Activated T-helper 1 cell treated with anti-CD3 and anti-CD28 coated beads, Interleukin-2, amount 50 U/mL, for 16 hours (primary cell): ENCODE measurements at places on chromosomes 3 and 15.

DNA sequence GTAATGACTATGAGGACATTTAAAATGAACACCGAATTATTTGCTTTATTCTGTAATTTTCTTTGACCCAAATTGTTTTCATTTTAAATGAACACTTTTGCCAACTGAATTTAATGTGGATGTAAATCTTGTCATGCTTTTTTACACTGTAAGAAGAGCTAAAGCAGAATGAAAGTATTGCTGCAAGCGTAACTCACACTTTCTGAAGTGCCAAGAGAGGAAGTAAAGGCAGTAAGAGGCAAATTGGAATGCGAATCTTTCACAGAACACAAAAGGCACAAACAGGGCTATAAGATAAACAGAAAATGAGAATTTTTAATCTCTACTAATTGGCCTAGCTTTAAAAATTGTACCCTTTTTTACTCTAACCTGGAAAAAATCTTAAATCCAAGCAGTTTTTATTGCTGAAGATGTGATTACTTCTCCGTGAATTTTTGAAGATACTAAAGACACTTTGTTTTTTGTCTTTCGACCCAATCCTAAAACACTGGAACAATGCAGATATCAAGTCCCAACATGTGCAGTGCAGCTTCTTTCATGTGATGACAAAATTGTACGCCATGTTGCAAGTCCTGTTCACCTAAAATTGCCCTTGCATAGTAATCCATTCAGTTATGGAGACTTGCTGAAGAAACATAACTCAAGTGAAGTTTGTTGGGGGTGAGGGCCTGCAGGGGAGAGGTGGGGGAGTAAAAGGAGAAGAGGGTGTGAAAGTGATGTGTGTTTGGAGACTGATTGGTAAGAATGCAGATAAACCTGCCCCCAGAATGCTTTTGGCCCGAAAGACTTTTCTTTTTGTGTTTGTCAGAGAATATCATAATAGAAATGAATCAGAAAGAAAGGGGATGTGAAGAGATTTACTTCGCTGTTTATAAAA, 1.4 kb downstream of the ARID3B start:
- DNase-seq: no peak

GRCh38 chr15:85380812-85381642, 624 bp downstream of the AKAP13 start:
- DNase-seq: peak; percentile 16

- DNase-seq: no peak
These were observed 23.2 kb downstream of the CFAP92 start for GRCh38 chr3:128970740-128971047.

DNA sequence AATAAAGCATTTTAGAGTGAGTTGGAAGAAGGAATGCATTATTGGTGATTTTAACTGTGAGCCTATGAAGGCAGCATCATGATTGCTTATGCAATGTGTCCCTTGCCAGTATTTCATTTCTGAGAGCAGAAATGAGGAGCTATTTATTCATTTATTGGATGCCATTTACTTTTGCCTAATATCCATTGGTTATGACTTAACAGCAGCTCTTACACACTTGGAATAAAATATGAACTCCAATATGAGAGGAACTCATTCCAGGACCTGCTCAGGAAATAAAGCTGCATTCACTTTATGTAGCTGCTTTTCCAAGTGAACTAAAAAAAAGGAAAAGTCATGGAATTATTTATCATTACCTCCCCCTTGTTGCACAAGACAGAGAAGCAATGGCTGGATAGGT, 280.1 kb downstream of the LRTM1 start:
- DNase-seq: no peak

- peak; percentile 18 for DNase-seq
These were observed 2.2 kb upstream of the CCR5 start for GRCh38 chr3:46368569-46368968.

GRCh38 chr15:93036951-93037819, 51.8 kb downstream of the RGMA start:
- DNase-seq: no peak

DNA sequence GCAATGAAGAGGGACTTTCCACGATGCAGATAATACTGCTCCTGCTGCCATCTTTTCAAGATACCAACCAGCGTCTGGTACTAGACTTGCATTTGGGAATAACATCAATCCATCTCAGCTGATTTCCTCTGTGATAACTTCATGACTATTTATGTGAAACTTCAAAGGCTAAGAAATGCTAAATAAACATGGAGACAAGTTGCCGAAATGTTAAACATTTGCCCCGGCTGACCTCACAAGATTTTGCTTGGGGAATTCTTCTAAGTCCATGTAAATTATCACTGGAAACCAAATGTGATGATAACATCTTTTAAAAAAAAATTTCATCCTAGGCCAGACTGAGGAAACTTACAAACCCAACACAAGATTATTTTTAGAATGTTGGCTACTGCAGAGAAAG, 185.8 kb upstream of the PRICKLE2 start:
- no peak for DNase-seq

DNA sequence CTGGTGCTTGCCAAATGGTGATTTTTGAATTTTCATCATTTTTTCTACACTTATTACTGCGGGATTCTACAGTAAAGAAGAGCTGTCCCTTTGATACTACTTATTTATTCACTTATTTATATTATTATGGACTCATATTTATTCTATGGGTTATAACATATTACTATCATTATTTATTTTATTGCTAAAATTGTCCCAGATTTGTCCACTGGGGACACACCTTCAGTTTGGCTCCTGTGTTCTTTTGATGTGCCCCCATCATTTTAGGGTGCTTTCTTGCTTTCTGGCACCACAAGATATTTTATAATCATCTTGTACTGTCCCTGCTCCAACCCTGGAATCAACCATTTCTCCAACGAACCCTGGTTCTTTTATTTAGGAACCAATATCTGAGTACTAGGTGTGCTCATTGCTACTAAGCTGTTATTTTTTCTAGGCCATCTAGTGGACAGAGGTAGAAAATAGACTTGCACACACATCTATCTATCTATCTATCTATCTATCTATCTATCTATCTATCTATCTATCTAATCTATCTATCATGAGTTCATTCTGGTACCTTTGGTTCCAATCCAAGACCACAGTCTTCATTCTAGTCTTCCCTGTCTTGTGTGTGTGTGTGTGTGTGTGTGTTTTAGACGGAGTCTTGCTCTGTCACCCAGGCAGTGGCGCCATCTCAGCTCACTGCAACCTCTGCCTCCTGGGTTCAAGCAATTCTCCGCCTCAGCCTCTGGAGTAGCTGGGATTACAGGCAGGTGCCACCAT, 16.0 kb downstream of the SLC22A14 start:
- DNase-seq: no peak

- DNase-seq: no peak
These were observed 36.8 kb downstream of the CA12 start for GRCh38 chr15:63344731-63345390.

- DNase-seq: no peak
These were observed 308.5 kb downstream of the ROBO2 start for GRCh38 chr3:77348244-77348855.

GRCh38 chr3:171373711-171374110, 86.5 kb downstream of the TNIK start:
- no peak for DNase-seq

GRCh38 chr15:80028937-80029336, 30.5 kb upstream of the ZFAND6 start:
- no peak for DNase-seq

GRCh38 chr3:37995652-37996641, 5.4 kb downstream of the VILL start:
- no peak for DNase-seq

DNA sequence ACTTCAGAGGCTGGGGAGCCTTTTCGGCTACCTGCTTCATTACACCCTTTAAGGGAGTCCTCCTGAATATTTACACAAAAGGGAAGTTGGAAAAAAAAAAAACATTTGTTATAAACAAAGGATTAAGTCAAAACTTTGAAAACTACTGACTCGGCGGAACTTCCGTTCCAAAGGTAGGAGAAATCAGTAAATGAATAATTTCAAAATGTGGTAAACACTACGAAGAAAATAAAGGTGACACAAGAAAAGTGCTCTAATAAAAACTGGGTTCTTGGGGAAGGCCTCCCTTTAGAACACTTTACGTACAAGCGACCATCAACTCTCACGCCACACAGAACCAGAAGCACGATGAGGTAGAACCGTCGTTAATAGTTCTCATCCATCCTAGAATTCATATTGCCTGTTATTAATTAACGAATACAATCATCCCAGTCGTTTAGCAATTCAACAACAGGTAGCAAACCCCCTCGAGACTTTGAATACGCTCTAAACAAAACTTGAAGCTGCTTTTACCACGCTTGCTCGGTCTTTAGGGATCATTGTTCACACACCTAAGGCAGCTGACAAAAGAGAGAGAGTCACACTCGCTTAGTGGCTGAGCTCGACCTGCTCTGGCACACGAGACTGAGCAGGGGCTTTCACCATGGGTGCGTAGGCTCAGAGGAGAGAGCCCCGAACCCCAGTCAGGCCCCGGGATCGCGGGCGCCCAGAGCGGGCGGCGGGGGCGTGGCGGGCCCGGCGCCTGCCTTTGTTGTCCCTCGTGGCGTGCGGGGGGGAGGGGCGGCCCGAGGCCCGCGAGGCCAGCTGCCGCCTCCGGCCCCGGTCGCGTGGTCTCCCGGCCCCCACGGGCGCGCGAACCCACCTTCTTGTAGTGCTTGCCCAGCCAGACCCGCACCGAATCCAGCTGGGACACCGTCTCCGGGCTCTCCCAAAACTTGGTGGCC, 680 bp downstream of the SMARCC1 start:
- DNase-seq: peak; percentile 26

DNA sequence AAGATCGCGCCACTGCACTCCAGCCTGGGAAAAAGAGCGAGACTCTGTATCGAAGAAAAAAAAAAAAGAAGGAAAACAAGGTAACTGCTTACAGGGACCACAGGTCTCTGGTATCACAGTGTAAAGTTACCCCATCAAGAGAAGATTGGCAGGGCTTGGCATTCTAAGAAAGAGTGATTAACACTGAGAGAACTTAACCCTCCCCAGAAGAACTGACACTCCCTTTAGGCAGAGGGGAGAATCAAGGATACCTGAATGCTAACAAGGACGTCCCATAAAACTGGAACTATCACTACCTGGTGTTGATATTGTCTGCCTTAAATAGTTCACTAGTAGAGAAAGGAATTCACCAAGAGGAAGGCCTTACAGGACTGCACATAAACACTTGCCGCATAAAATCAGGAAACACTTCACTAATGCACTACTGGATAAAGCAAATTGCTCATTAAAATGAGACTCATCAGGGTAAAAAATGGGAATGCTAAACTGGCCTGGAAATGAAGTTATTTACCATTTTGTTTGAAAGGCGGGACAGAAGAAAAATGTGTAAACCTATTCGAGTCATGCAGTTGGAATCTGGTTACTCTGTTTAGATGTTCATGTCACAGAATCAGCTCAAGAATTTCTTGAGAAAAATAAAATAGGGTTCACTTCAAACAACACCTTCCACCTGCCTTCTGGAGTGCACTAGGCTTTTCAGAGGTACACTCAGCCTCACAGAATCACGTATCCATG, 121.6 kb downstream of the FOXP1 start:
- no peak for DNase-seq

- DNase-seq: no peak
These were observed 156.7 kb upstream of the EPHA6 start for GRCh38 chr3:96657710-96658109.

DNA sequence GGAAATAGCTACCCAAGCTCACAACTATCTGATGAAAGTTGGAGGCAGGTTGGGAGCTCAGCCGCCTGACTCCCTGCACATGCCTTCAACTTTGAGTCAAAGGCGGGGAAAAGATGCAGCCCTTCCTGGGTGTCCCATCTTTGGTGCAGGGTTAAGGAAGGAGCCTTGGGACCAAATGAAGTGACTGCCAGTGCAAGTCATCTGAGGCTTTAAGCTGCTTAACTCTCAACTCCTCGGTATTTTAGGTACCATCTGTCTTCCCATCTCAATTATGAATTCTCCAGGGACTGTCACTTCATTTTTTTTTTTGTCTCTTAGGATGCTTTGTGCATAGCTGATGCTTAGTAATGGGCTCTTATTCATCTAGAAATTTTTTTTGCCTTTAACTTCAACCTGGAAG, 408.8 kb upstream of the C2CD4B start:
- DNase-seq: no peak

GRCh38 chr3:9251055-9251786, 1.8 kb upstream of the SRGAP3 start:
- DNase-seq: no peak

- no peak for DNase-seq
These were observed 209.6 kb upstream of the PFN2 start for GRCh38 chr3:150180334-150180733.

GRCh38 chr3:186509423-186509822, 34.8 kb downstream of the CRYGS start:
- DNase-seq: no peak

GRCh38 chr3:144816323-144816722, 844.7 kb downstream of the DIPK2A start:
- DNase-seq: no peak
